ENCODE measurements at places on chromosomes 7 and 10.
A peak's percentile ranks its signal among the peaks of the same experiment; 100 is the strongest.

GRCh38 chr10:7932301-7933036, 114.2 kb downstream of the TAF3 start:
- no peak for DNase-seq

DNA sequence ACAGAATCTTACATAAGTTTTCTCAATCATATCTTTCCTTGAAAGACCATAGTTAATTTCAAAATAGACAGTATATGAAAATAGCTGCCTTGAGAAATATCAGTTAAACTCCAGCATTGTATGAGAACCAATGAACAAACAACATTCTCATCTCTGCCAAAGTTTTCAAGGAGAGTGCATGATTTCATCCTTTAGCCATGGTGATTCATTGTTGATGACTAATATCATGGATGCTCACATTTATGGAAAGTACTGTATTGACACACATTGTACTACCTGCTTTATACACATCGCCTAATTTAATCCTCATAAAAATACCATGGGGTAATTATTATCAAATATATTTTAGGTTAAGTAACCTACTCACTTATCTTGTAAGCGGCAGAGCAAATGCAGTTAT, 250.3 kb downstream of the CNTNAP2 start:
- DNase-seq, result no peak

DNA sequence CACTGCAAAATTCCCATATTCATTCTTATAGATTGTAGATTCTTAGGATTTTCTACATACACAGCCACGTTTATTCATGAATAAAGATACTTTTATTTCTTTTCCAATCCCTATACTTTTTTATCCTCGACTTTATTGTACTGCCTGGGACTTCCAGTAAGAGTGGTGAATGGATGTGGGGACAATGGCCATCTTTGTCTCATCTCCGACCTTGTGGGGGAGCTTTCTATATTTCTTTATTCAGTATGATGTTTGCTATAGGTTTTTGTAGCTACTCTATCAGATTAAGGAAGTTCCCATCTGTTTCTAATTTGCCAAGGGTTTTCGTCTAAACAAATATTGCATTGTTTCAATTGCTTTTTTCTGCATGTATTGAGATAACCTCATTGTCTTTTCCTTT, 184.3 kb downstream of the FOXP2 start:
- DNase-seq, result no peak

DNA sequence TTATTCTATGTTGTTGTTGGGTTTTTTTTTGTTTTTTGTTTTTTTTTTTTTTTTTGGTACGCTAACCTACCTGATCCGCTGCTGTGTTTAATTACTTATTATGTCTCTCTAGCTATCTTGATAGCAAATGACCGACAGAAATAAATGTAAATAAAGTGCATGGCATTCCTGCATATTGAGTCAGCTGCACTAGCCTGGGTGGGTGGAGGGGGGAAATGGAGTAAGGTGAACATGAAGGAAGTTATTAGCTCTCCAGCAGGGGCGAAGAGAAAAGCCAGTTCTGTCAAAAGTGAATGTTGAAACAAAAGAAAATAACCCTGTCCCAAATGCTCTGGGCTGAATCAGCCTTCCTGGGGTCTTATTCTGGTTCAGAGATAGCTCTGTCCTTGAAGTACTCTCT, 210.7 kb upstream of the MDFIC start:
- DNase-seq, result no peak

GRCh38 chr10:132129431-132129830, 57.3 kb upstream of the DPYSL4 start:
- no peak for DNase-seq

DNA sequence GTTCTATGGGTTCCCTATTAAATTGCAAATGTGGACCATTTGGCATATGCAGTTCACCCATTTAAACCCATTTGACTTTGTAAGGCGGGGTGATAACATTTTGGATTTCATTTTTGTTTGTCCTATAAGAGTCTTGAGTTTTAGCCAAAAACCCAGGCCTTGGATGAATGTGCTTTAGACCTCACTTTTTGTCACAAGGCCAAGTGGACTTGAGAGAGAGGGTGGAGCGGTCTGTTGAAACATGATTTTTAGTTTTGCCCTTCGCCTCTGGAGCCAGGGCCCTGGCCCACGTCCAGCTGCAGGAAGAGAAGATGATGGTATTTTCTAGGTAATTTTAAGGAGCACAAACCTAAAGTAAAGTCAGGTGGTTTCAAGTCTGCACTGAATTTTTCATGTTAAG, 260.1 kb downstream of the SLC25A13 start:
- no peak for DNase-seq

- no peak for DNase-seq
Measured at GRCh38 chr7:135248546-135248945, 14.9 kb downstream of the STRA8 start.

GRCh38 chr10:20767028-20767427, 130.1 kb downstream of the NEBL start:
- DNase-seq, result no peak

- peak; percentile 64 for DNase-seq
Measured at GRCh38 chr10:101032637-101033224, 1.7 kb downstream of the SFXN3 start.

- no peak for DNase-seq
Measured at GRCh38 chr7:131327049-131327625, 539 bp upstream of the MKLN1 start.

GRCh38 chr10:90605506-90605905, 252.3 kb downstream of the HTR7 start:
- DNase-seq, result no peak

DNA sequence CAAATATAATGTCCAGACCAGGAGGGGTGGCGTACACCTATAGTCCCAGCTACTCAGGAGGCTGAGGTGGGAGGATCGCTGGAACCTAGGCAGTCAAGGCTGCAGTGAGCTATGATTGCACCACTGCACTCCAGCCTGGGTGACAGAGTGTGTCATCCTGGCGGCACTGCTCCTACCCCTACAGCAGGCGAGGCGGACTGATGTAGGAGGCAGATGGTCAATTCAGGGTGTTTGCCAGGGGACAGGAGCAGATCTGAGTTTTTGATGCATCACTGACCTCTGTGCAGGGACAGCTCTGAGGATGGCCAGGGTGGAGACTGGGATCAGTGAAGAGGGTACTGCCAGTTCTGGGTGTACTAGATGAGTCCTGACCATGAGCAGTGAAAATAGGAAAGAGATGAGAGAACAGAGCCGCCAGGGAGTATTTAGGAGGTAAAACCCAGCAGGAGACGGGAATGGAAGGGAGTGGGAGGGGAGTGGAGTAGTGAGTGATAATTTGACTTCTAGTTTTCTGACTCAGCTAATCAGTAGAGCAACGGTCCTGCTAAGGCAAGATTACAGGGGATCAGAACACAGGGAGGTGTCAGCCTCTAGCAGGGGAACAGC, 75.3 kb downstream of the HIP1 start:
- no peak for DNase-seq
